Thoracic aorta (tissue), 2 donors: ENCODE measurements at places on chromosomes 4 and X. TPM values are rescaled to one million over a fixed set of nuclear protein-coding genes. Genes with fewer than 3 reads are reported as not detected.

DNA sequence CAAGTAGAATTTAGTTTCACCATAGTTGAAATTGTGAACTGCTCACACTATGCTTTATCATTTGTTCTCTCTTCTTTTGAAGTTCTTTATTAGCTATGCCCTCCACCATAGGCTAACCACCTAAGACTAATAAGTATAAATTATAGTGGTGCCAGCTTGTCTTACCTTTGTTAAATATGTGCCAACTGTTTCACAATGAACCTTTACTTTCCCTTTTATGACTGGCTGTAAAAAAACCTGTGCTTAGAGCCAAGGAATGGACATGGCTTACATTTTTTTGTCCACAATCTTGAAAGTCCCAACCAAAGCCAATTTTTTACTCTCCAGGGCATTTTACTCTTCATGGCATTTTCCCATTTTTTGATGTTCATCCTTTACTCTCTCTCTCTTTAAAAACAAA lies 123.5 kb upstream of the LEF1 start:
- no peak for DNase-seq

GRCh38 chrX:153521034-153521433 lies 3.6 kb downstream of the ATP2B3 start:
- no peak for DNase-seq

- no peak for DNase-seq
Observed at GRCh38 chr4:54658252-54659093, 716 bp downstream of the KIT start.

GRCh38 chr4:181301735-181302710 lies 941.2 kb upstream of the TENM3 start:
- no peak for DNase-seq

DNA sequence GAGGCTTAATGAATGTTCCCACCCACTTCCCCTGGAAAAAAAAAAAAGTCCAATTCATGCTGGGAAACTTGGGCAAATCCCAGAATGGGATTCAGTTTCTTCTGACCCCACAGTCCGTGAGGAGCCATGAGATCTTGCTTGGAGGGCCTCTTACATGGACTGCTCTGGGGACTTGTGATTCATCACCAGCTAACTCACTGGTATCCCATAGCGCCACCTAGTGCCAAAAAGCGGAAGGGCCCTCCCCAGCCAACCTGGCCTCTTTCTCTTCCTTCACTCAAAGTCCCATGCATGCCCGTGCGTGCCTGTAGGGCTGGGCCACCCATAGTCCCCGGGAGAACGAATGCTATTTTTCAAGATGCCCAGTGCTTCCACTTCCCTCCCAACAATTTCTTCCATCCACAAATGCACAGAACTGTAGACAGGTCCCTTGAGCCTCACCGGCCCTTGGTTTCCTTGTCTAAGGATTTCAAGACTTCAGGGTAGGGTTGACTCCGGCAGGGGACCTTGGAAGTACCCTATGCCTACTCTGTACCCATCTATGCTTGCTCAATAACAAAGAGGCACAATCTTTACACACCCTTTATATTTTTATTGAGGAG lies 5.1 kb downstream of the RTL5 start:
- peak; percentile 64 for DNase-seq

- no peak for DNase-seq
Observed at GRCh38 chrX:31550158-31550557, 478.3 kb upstream of the FTHL17 start.

The VAMP7 gene
- 35.6 TPM for total RNA-seq

The VCX gene
- not detected for total RNA-seq

The CDS1 gene
- 0.27 TPM for total RNA-seq
